Naive thymus-derived CD4-positive, alpha-beta T cell (primary cell): ENCODE measurements at places on chromosomes 4 and X. TPM values are rescaled to one million over a fixed set of nuclear protein-coding genes. Genes with fewer than 3 reads are reported as not detected.

DNA sequence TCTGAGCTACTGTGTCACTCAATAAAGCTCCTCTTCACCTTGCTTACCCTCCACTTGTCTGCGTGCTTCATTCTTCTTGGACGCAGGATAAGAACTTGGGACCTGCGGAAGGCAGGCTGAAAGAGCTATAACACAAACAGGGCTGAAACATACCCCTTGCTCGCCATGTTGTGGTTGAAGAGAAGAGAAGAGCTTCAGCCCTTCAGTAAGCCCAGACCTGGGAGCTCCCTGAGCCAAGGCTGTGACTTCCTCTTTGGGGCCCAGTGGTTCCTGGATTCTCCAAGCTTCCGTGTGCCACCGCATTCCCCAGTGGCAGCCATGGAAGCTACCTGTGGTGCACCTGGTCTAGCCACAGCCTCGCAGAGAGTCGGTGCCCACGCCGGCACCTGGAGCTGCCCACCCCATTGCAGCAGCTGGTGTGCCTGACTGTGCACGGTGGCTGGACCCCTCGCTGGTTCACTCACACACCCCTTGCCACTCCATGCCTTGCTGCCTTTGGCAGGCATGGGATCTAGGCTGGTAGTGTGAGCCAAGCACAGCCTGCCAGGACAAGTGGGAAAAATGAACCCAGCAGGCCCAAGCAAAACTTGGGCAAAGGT, 160.6 kb downstream of the EVC2 start:
- H3K4me1 ChIP-seq: no peaks in the 10 kb centered on the region
- no peak overlapping the region for H3K27ac ChIP-seq
- no peaks in the 10 kb centered on the region for H3K27me3 ChIP-seq
- no peaks in the 10 kb centered on the region for H3K36me3 ChIP-seq
- DNase-seq: no peak

DNA sequence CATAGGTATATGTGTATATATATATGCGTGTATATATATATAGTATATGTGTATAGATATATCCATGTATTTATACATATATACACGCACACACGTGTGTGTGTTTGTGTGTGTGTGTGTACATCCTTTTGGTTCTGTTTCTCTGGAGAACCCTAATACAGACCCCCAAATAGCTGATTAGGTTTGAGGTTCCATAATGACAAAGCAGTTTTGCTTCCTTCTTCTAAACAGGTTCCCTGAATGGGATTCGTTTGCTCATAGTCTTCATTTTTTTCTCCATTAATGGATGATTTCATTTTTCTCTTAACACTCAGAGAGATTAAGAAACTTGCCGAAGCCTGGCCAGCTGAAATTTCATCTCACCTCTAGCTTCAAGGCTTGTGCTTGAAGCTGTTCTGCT, 234.0 kb upstream of the BCOR start:
- H3K4me1 ChIP-seq: no peaks in the 10 kb centered on the region
- H3K4me3 ChIP-seq: no peak overlapping the region
- no peak overlapping the region for H3K27ac ChIP-seq
- no peaks in the 10 kb centered on the region for H3K36me3 ChIP-seq

- no peaks in the 10 kb centered on the region for H3K4me1 ChIP-seq
Measured at GRCh38 chr4:10005632-10006031, 15.7 kb downstream of the SLC2A9 start.

DNA sequence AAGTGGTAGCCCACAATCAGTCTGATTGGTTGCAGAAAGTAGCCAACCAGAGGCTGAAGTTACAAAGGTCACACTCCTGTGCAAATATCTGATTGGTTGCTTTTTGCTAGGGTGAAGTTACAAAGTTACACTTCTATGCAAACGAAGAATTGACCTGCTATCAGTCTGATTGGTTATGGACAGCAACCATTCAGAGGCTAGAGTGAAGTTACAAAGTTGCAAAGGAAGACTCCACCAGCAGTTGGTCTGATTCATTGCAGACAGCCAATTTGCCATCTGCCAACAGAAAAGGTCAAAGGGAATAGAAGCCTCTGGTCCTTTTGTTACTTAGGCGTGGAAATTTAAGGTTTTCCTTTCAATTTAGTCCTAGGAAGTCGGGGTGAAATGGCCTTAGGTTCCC, 377.7 kb downstream of the PRDM5 start:
- no peaks in the 10 kb centered on the region for H3K27me3 ChIP-seq
- no peaks in the 10 kb centered on the region for H3K4me1 ChIP-seq
- H3K4me3 ChIP-seq: no peak overlapping the region
- no peak for DNase-seq
- no peak overlapping the region for H3K27ac ChIP-seq

GRCh38 chr4:65120287-65120686, 550.0 kb downstream of the EPHA5 start:
- H3K4me3 ChIP-seq: no peak overlapping the region
- no peak for DNase-seq
- no peaks in the 10 kb centered on the region for H3K4me1 ChIP-seq
- H3K36me3 ChIP-seq: no peaks in the 10 kb centered on the region
- H3K27me3 ChIP-seq: no peaks in the 10 kb centered on the region

CYLC1 gene
- not detected in 2 replicates for total RNA-seq

- no peaks in the 10 kb centered on the region for H3K27me3 ChIP-seq
- H3K4me1 ChIP-seq: no peaks in the 10 kb centered on the region
- H3K4me3 ChIP-seq: no peak overlapping the region
- no peak overlapping the region for H3K27ac ChIP-seq
- H3K36me3 ChIP-seq: no peaks in the 10 kb centered on the region
Measured at GRCh38 chrX:39205467-39205866, 404.2 kb downstream of the MID1IP1 start.

GRCh38 chrX:14920196-14920595, 47.0 kb downstream of the MOSPD2 start:
- H3K4me3 ChIP-seq: no peak overlapping the region
- no peaks in the 10 kb centered on the region for H3K27me3 ChIP-seq
- H3K4me1 ChIP-seq: no peaks in the 10 kb centered on the region
- H3K36me3 ChIP-seq: no peaks in the 10 kb centered on the region

GRCh38 chr4:80803337-80803736, 227.2 kb upstream of the BMP3 start:
- no peak for DNase-seq
- no peaks in the 10 kb centered on the region for H3K36me3 ChIP-seq

IL21 gene
- not detected for total RNA-seq

IGBP1 gene
- 41.9 and 46.7 TPM in 2 replicates for total RNA-seq

DNA sequence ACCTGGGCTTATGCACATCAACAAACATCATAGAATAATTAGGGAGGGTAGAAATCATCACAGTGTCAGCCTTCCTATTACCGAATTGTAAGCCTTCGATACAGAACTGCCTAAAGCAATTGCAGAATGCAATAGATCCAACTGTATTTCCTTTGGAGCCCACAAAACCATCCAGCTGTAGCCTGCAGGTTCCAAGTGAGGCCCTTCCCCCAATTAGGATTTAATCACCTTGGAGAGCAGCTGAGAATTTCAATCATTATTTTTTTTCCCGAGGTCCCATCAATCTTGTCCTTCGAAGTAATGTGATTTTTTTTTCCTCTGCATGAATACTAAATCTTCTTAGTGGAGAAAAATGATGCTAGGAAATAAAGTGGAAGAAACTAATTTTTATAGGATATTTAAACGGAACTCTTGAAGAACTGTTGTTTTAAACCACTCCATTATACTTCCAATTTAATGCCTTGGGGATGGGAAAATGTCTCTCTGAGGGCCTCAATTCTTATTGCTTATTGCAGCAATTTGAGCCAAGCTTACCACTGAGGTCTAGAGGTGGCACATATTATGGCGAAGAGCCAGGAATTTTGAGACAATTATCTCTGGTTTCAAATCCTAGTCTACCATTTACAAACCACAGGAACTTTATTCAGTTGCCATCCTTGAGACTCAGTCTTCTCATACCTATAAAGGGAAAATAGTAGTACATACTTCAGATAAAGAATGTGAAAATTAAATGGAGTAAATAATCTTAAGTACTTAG, 953.4 kb upstream of the IGFBP7 start:
- no peaks in the 10 kb centered on the region for H3K27me3 ChIP-seq
- no peak for DNase-seq
- no peaks in the 10 kb centered on the region for H3K4me1 ChIP-seq
- no peak overlapping the region for H3K27ac ChIP-seq
- no peak overlapping the region for H3K4me3 ChIP-seq
- no peaks in the 10 kb centered on the region for H3K36me3 ChIP-seq

DNA sequence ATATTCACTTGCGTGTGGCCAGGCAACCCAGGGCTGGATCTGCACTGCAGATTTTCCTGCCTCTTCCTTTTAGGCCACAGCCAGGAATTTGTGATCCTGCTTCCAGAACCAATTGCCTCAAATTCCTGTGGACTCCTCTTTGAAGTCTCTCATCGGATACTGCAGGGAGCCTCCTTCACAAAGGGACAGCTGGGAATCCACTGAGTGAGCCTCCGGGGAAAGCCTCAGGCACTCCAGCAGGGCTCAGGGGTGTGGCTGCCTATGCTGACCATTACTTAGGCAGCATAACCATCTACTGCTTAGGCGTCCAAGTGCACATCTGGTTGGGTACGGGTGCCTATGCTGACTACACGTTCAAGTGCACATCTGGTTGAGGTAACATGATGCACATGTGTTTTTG, 321.5 kb downstream of the NLGN4X start:
- no peaks in the 10 kb centered on the region for H3K4me1 ChIP-seq
- H3K36me3 ChIP-seq: no peaks in the 10 kb centered on the region
- no peak overlapping the region for H3K27ac ChIP-seq
- H3K4me3 ChIP-seq: no peak overlapping the region

OTUD6A gene
- total RNA-seq: not detected

PDCL2 gene
- not detected for total RNA-seq

GRCh38 chr4:84673475-84674240, 90.7 kb downstream of the CDS1 start:
- no peaks in the 10 kb centered on the region for H3K4me1 ChIP-seq
- no peak overlapping the region for H3K4me3 ChIP-seq
- H3K27me3 ChIP-seq: no peaks in the 10 kb centered on the region
- H3K36me3 ChIP-seq: no peaks in the 10 kb centered on the region

ELMOD2 gene
- 12.8 TPM for total RNA-seq

GAGE13 gene
- not detected in 2 replicates for total RNA-seq

DNA sequence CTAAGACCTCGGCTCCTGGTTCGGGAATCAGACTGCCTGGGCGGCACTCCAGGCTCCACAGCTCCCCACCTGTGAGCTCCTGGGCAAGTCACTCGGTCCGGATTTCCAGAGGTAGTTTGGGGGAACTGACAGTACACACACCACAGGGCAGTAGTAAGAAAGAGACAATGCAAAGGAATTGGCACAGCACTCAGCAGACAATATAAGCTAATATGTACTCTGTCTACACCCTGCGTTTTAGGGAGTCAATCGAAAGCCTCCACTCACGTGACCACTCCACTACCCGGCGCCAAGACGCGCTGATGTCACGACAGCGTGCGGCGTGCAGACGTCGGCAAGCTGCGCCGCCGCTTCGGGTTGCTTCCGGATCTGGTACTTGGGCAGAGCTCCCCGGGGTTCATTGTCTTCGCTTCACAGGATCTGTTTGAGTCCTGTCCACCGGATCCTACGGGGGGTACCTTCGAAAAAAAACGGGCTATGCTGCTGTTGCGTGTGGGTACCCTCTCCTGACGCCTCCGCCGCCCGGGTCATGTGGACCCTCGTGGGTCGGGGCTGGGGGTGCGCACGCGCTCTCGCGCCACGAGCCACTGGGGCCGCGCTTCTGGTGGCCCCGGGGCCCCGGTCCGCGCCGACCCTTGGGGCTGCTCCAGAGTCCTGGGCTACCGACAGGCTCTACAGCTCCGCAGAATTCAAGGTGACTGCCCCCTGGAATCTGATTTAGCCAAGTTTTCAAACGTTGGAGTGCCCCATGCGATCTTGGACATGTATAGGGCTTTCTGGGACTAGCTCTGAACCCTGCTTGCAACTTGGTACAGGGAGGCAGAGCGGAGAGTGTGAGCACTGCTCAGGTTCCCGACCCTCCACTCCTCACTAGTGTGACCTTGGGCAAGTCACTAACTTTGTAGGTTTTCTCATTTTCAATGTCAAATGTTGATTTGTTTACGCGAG, at the start of gene GUF1:
Gene GUF1 (plus strand): TSS at position 327 of the 948 bp plus-strand sequence. CDS start 203 bp downstream, at position 530.
- H3K27me3 ChIP-seq: no peaks in the 10 kb centered on the region
- peak within 1 kb of the TSS; percentile 94 for H3K4me3 ChIP-seq
- peak; percentile 83 for DNase-seq
- H3K27ac ChIP-seq: peak within 1 kb of the TSS; percentile 98
- peaks cover 11% of the 10 kb centered on the region for H3K36me3 ChIP-seq
- peaks cover 15% of the 10 kb centered on the region for H3K4me1 ChIP-seq

GRCh38 chrX:149473092-149473491, 32.0 kb downstream of the IDS start:
- DNase-seq: no peak
- no peaks in the 10 kb centered on the region for H3K36me3 ChIP-seq
- H3K27ac ChIP-seq: no peak overlapping the region
- no peaks in the 10 kb centered on the region for H3K4me1 ChIP-seq

GRCh38 chrX:47272013-47272408, 39.2 kb downstream of the USP11 start:
- H3K4me1 ChIP-seq: no peaks in the 10 kb centered on the region
- no peak for DNase-seq
- H3K4me3 ChIP-seq: no peak overlapping the region
- H3K36me3 ChIP-seq: no peaks in the 10 kb centered on the region
- H3K27ac ChIP-seq: no peak overlapping the region
- H3K27me3 ChIP-seq: no peaks in the 10 kb centered on the region

CFP gene
- total RNA-seq: 43.9 TPM

DNA sequence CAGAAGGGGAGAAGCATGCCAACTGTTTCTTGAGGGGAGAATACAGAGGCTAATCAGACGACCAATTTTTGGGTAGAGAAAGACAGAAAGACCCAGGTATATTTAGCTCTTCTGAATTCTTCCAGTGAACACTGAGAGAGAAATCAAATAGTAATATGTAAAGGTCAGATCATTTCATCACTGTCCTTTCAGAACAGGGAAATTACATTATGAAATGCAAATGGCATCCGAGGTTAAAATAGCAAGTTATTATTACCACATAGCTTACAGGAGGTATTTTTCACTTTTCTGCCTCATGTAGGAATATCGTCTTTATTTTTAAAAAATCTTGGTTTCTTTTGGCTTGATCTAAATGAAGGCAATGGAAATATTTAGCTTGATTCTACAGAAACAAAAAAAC, 18.0 kb downstream of the GABRB1 start:
- H3K36me3 ChIP-seq: no peaks in the 10 kb centered on the region
- no peak overlapping the region for H3K27ac ChIP-seq
- no peak overlapping the region for H3K4me3 ChIP-seq
- DNase-seq: no peak
- no peaks in the 10 kb centered on the region for H3K27me3 ChIP-seq
- no peaks in the 10 kb centered on the region for H3K4me1 ChIP-seq

- no peaks in the 10 kb centered on the region for H3K36me3 ChIP-seq
- no peaks in the 10 kb centered on the region for H3K27me3 ChIP-seq
- no peak for DNase-seq
- H3K4me3 ChIP-seq: no peak overlapping the region
- no peaks in the 10 kb centered on the region for H3K4me1 ChIP-seq
Measured at GRCh38 chrX:36849407-36849806, 158.8 kb upstream of the FAM47C start.

GRCh38 chrX:130778773-130779172, 124.2 kb downstream of the ENOX2 start:
- H3K4me1 ChIP-seq: no peaks in the 10 kb centered on the region
- no peak overlapping the region for H3K27ac ChIP-seq
- no peak for DNase-seq
- H3K4me3 ChIP-seq: no peak overlapping the region

- H3K27ac ChIP-seq: no peak overlapping the region
- no peaks in the 10 kb centered on the region for H3K4me1 ChIP-seq
- H3K36me3 ChIP-seq: no peaks in the 10 kb centered on the region
- no peak for DNase-seq
Measured at GRCh38 chr4:156949373-156949814, 22.2 kb downstream of the PDGFC start.

GRCh38 chr4:84499624-84499982, 511 bp upstream of the NKX6-1 start:
- no peaks in the 10 kb centered on the region for H3K4me1 ChIP-seq
- no peak overlapping the region for H3K27ac ChIP-seq
- H3K27me3 ChIP-seq: peaks cover 69% of the 10 kb centered on the region
- no peaks in the 10 kb centered on the region for H3K36me3 ChIP-seq

KCND1 gene
- total RNA-seq: 4.3 and 5.8 TPM in 2 replicates
